ENCODE measurements at places on chromosomes 16 and 17.

- DNase-seq: no peak
These were observed 18.2 kb downstream of the PCTP start for GRCh38 chr17:55768936-55769624.

DNA sequence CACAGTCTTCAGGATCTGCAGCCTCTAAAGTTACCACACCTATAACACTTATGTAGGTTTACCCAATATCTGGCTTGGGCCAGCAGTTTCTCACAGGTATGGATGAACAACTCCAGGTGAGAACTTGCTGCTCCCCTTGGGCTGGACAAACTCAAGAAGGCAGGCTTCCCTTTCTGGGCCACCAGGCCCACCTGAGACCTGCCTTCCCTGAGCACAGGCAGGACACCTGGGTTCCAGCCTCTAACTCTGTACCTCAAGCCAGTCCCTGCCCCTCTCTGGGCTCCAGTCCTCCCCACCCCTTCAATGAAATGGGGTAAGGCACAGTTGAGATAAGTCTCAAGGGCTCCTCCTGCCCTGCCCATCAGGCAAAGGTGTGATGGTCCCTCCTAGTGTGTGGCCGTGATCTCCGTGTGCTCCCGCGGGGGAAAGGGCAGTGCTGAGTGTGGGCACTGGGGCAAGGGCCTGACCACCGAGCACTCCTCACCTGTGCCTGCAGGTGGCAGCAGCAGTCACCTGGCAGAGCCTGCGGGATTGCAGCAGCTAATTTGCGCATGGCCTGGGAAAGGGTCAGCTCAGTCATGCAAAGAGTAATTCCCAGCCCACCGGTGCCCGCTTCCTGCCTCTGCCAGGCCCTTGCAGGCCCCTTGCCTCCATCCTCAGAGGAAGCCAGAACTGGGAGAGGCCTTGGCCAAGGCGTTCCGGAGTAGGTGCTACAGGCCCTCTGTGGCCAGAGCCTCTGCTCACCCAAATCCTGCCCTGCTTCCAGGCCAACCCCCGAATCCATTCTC is 28.2 kb upstream of the ADGRG1 start:
- DNase-seq: no peak

- DNase-seq: no peak
These were observed 6.6 kb downstream of the CCL23 start for GRCh38 chr17:36011201-36011600.

DNA sequence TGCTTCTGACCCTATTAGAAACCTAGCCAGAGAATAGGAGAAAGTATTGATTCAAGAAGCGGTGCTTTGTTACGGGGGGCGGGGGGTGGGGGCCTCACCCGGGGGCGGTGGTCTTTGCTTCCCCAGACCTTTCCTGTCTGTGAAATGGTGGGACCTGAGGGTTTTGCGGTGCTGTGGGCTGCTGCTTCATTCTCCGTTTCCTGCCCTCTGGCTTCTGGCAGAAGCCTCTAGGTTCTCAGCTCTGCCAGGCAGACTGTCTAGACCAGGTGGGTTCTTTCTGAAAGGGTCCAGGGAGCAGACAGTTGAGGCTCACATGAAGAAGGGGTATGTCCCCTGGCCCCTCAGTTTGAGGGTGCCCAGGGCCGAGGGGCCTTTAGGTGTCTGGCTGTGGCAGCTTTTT is 14.0 kb downstream of the GSE1 start:
- DNase-seq: no peak

DNA sequence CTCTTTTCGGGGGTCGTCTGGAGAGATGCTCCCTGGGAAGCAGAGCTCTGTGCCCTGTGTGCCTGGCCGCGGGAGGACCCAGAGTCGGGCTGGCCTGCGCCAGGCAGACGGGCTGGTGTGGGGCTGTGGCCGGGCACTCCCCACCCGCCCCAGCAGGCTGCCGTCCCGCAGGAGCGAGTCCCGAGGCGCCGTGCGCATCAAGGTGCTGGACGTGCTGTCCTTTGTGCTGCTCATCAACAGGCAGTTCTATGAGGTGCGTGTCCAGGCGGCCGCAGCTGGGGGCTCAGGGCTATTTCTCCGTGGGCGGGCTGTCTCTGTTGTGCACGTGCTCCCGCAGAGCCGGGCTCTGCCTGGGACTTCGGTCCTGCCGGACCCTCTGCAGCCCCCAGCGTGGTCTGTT is 15.0 kb downstream of the TSC2 start:
- DNase-seq: no peak

GRCh38 chr16:707062-707538 is 1.5 kb upstream of the FBXL16 start:
- no peak for DNase-seq

GRCh38 chr17:15285466-15285865 is 20.3 kb upstream of the PMP22 start:
- no peak for DNase-seq

Data from frontal cortex (tissue), 4 donors.